ENCODE measurements at places on chromosomes 6 and 20. TPM values are rescaled to one million over a fixed set of nuclear protein-coding genes. Genes with fewer than 3 reads are reported as not detected.

The GTSF1L gene
- not detected for polyA plus RNA-seq

The KCNS1 gene
- 2.0 TPM for polyA plus RNA-seq

The MCCD1 gene
- polyA plus RNA-seq, result not detected

The LAMA4 gene
- polyA plus RNA-seq, result 0.95 TPM

The KCNK16 gene
- not detected for polyA plus RNA-seq

The MYLK4 gene
- 0.11 TPM for polyA plus RNA-seq

The MUC21 gene
- polyA plus RNA-seq, result not detected

The XPO5 gene
- polyA plus RNA-seq, result 62.2 TPM

The HDGFL1 gene
- not detected for polyA plus RNA-seq

The PCMT1 gene
- polyA plus RNA-seq, result 76.2 TPM

The PACSIN1 gene
- polyA plus RNA-seq, result 5.9 TPM

The C6orf58 gene
- polyA plus RNA-seq, result not detected

The CYP39A1 gene
- polyA plus RNA-seq, result 0.71 TPM

The GJA10 gene
- 0.17 TPM for polyA plus RNA-seq

The CRISP2 gene
- 0.06 TPM for polyA plus RNA-seq

The NDRG3 gene
- polyA plus RNA-seq, result 19.8 TPM

The BPIFA1 gene
- polyA plus RNA-seq, result not detected

The NRSN1 gene
- polyA plus RNA-seq, result 0.03 TPM

The SYTL3 gene
- polyA plus RNA-seq, result 0.28 TPM

All from H1 (cell line).